ENCODE measurements at places on chromosomes 6 and 20.

DNA sequence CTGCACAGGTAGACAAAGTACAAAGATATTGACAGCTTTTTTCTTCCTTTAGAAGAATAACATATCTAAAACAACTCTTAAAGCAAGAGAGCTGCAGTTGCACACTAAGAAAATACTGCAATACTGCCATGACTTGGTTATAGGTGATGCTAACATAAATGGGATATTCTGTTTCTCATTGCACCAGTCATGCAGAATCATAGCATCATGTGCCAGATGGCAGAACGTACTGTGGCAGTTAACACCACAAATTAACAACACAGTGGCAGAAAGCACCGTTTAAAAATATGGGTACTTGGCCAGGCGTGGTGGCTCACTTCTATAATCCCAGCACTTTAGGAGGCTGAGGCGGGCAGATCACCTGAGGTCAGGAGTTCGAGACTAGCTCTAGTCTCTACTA, 7.4 kb downstream of the ASXL1 start:
- no peak for DNase-seq

- no peak for DNase-seq
Measured at GRCh38 chr20:62059401-62059800, 6.3 kb downstream of the TAF4 start.

DNA sequence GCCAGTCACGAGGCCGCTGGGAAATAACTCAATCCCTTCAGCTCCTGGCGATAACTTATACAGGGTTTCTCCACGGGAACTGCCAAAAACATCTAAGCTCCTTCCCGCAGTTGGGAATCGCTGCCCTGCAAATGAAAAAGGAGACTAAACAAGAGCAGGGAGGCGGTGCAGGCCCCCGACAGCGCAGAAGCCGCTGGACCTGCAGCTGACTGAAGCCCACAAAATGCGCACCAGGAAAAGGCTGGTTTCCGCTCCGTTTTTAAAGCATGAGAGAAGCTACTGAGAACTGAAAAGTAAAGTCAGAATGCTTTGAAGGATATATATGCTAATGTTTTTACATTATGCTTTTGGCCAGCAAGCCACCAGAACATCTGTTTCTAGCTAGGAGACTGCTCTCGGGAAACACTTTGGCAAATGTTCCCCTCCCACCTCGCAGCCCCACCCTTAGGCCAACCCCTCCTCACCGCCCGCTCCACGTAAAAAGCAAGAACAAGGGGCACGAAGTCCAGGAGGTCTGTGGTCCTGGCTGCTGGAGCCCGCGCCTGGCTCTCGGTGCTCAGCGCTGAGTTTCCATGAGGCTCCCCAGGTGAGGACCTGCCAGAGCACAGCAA, 90.5 kb downstream of the SOD2 start:
- no peak for DNase-seq

DNA sequence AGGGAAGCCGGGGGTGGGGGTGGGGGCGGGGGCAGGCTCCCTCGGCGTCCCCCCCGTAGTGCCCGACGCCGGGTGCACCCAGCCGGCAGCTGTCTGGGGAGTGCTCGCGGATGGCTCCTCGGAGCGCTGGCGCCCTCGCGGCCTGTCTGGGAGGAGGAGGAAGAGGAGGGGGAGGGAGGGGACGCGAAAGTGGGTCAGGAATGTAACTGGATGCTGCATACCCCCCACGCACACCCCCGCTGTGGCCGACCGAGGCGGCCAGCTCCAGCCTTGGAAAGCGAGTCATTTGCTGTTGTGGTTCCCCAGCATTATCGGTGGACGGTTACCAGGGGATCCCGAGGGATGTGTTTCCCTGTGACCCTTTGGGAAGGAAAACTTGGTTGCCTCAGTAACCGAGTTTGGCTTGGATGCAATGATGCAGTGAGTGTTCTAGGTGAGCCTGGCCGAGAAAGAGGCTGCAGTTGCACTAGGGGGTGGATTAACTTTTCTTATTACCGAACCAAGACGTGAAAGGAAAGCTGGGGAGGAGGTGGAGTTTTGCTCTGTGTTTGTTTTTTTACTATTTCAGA, 55.2 kb upstream of the RREB1 start:
- peak; percentile 72 for DNase-seq

GRCh38 chr6:50847890-50848594, 29.4 kb downstream of the TFAP2B start:
- DNase-seq = no peak

DNA sequence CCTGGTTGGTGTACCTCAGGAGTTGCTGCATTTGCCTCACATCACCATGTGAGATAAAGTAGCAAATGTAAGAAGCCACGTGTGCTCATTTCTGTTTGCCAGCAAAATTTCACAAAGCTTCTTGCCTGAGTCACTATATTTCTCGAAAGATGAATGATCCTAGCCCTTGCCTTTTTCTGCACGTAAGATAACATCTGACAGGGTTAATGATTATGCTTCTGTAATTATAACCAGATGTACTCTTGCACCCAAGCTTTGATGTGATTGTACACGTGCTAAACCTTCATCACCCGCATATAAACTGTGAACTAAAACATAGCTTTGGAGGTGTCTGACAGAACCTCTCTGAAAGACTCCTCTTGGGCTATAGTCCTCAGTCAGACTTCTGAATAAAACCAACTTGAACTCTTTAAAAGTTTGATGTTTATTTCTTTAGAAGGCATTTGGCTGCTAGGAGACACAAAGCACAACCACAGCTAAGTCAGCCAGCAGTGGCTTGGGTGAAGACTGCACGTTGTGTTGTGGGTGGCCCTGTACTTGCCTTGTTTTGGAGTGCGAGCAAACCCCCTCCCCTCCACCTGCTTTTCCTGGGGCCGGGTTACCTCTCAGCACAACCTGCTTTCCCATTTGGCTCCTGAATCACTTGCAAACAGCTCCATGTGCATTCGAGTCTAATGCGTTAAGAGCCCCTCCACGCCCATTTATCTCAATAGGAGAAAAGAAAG, 19.3 kb downstream of the PROKR2 start:
- no peak for DNase-seq

DNA sequence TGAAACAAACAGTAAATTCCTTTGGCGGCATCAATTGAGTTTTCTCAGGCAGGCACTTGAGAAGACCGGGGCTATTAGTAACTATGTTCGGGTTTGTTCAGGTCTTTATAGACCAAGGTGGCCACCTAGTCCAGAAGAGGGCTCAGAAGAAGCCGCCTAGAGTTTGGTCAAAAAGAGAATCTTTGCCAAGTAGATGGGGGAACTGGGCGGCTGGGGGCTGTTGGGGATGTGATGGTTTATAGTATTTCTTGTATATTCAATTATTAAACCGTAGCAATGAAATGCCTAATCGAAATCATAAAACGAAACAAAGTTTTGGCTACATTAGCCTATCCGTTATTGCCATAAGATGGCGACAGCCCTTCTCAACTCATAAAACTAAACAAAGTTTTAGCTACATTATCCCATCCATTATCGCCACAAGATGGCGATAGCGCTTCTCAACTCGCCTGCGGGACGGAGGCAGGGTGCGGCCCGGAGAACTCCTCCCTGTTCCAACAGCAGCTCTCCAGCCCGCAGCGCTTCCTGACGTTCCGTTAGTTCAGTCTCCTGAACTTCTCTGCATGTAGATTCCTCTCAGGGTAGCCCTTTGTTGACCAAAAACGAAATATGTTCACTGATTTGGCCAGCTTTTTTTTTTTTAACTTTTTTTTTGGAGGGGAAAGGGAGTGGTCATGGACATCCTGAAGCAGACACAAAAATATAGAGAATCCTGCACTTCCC, 120.5 kb upstream of the PRSS16 start:
- DNase-seq = peak; percentile 86

DNA sequence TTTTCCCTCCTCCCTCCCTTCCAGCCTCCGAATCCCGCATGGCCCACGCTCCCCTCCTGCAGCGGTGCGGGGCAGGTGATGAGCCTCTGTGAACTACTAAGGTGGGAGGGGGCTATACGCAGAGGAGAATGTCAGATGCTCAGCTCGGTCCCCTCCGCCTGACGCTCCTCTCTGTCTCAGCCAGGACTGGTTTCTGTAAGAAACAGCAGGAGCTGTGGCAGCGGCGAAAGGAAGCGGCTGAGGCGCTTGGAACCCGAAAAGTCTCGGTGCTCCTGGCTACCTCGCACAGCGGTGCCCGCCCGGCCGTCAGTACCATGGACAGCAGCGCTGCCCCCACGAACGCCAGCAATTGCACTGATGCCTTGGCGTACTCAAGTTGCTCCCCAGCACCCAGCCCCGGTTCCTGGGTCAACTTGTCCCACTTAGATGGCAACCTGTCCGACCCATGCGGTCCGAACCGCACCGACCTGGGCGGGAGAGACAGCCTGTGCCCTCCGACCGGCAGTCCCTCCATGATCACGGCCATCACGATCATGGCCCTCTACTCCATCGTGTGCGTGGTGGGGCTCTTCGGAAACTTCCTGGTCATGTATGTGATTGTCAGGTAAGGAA, at the start of gene OPRM1:
Gene OPRM1 (plus strand): TSS at position 10 of the 612 bp plus-strand sequence. CDS start 305 bp downstream, at position 315.
- DNase-seq = peak; percentile 93

Measured in ecto neural progenitor cell (in vitro differentiated cells).